BE2C (cell line): ENCODE measurements at places on chromosomes 1 and 21.
A peak's percentile ranks its signal among the peaks of the same experiment; 100 is the strongest.

- no peak for DNase-seq
Measured at GRCh38 chr1:55815745-55816455, 600.7 kb upstream of the USP24 start.

GRCh38 chr1:60283690-60284089 is 210.1 kb upstream of the C1orf87 start:
- DNase-seq = no peak

DNA sequence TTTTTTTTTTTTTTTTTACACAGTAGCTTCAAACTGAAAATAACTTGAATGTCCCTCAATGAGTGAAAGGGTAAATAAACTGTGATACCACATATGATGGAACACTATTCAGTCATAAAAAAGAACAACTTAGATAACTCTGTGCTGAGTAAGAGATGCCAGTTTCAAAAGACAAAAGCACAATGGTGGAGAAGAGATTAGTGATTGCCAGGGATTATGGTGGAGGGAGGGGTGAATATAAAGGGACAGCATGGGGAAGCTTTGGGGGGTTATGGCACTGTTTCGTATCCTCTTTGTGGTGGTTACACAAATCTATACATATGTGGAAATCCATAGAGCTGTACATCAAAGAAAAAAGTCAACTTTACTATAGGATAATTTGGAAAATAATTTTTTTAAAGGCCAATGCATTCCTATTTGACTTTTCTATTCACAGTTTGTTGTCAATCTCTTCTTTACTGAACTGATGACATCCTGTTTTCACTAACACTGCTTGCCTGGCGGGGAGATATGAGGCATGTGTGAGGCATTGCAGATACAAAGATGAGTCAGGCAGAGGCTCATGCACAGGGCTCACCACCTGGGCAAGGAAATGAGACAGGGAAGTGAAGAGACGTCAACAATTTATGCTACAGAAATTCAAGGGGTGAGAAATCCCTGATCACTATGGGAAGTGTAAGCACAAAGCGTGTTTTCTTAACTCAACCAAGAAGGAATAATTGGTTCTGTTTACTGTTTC is 302.7 kb downstream of the DUSP10 start:
- DNase-seq = peak; percentile 18

GRCh38 chr1:225746361-225747179 is 31.1 kb upstream of the SRP9 start:
- peak; percentile 43 for DNase-seq
